ENCODE measurements at places on chromosomes 12 and 14.

DNA sequence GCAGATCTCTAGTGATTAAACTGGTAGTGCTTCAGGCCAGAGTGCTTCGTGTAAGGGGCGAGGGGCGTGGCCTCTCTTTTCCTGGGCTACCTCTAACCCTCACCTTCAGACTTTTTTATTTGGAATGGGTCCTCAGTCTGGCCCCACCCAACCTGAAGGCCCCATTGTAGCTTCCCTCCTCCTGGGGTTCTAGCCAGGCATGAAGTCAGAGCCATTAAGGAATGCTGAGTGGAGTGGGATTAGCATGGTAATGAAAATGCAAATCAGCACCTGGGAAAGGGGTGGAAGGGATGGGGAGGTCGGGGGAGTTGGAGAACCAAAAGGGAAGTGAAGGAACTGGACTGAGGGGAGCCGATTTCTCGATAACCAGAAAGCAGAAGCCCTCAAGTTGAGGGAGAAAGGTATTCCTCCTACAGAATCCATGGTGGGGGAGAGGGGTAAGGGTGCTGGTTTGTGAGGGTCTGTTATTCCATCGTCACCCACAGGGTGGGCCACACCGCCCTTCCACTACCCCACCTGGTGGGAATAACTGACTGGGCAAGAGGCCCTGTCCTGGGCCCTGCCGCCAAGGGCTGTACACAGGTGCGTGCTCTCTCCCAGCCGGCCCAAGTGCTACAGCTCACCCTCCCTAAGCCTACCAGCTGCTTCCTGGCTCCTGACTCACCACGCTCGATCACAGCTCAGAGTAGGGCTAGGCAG, 14.1 kb downstream of the ZFHX2 start:
- no peak for DNase-seq

GRCh38 chr12:22110176-22110575, 64.2 kb downstream of the CMAS start:
- DNase-seq, result no peak

- no peak for DNase-seq
Measured at GRCh38 chr12:75998292-75999063, 33.1 kb downstream of the PHLDA1 start.

GRCh38 chr14:32667791-32668190, 270.9 kb upstream of the NPAS3 start:
- no peak for DNase-seq

- DNase-seq, result peak; percentile 82
Measured at GRCh38 chr12:27821259-27821973, 41.4 kb upstream of the MANSC4 start.

GRCh38 chr14:75848167-75848913, 133.5 kb downstream of the TGFB3 start:
- DNase-seq, result no peak

DNA sequence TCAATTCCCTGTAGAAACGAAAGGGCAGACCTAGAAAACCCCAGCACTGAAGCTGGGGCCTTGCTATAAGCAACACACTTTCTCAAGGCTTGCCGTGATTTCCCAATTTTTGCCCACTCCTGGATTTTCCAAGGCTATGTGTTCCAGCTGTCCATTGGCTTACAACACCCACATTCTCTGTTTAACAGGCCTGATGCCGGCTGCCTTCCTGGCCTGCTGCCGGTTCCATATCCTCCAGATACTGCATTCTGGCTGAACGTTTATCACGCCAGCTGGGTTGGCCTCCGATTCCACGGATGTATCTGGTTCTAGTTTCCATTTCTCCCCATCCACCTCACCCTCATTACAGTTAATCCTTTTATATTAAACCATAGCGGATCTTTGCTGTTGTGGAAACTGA, 2.0 kb upstream of the PCNX1 start:
- DNase-seq, result no peak

DNA sequence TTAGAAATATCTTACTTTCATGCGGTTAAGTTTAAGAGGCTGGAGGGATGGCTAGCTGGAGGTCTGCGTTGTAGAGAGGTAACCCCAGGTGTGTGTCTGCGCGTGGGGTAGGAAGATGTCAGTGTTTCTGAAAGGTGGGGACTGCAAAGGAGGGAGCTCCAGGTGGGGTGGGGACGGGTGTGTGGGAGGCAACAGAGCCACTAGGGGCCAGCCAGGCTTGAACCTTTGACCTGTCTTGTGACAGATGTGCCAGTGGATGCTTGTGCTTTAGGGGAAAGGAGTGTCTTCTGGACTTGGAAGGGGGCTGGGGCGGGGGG, 841 bp downstream of the GLI1 start:
- no peak for DNase-seq

DNA sequence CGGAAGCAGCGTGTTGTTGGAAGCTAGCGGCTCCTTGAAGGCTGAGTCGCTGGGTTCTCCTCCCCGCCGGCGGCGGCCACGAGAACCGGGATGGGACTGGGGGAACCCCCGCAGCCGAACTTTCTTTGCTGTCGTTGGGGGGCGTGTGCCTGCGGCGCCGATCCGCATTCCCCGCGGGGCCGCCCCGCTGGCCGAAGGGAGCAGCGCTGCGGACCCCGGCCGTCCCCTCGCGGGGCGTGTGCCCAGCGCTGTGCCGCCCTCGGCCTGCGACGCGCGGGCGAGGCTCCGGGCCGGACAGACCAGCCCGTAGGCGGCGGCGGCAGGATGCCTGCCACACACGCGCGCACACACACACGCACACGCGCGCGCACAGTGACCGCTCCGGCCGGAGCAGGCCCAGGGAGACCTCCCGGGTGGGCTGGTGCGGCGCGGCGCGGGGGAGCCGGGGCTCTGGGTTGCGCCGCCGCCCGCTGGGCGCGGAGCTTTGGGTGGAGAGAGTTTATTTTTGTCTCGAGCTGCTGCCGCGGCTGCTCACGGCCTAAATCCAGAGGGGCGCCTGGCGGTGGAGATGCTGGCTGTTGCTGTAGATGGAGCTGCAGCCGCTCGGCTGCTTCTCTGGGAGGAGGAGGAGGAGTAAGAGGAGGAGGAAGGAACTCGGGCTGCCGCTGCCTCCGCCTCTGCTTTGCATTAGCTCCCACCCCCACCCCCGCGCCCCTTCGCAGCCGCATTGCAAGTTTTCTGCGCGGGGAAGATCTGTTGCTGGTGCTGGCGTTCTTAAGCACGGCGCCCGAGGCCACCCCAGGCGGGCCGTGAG, at the start of gene SAMD4A:
TSS of gene SAMD4A (plus strand) at position 719 of the 814 bp plus-strand sequence. CDS start 789 bp downstream, outside the sequence.
- DNase-seq, result peak; percentile 77

DNA sequence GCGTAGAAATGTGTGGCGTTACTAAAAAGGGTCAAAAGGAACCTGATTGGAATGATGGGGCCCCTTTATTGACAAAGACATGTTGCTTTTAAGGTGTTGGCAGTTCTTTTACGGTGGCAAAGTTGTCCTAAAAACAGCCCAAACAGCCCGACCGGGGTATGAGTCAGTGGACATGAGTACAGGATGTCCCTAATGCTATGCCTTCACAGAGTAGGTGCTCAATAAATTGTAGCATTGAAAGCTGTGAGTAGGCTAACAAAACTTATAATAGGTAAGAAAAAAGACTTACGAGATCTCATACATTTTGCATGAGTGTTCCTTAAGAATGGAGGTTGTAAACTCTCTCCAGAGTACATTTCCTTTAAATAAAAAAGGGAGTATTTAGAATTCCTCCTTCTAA, 2.6 kb downstream of the ELK3 start:
- no peak for DNase-seq

DNA sequence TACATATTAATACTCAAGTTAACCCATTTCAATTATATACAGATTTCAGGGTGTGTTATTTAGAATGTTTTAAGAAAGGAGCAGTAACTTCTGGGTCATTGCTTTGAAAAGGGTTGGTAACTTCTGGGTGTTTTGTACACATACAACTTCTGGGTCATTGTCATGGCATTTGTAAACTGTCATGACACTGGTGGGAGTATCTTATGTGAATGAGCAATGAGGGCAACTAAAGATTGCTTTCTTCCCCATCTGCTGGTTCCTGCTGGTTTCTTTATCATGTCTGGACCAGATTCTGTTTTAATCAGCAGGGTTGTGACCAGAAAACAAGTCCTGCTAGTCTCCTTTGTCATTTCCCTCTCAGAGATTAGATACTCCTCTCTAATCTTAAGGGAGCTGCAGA, 713.3 kb downstream of the LRFN5 start:
- DNase-seq, result peak; percentile 61

GRCh38 chr12:1939801-1940607, 21.6 kb upstream of the CACNA2D4 start:
- DNase-seq, result peak; percentile 90

- DNase-seq, result peak; percentile 93
Measured at GRCh38 chr12:4148418-4149056, 125.0 kb upstream of the CCND2 start.

GRCh38 chr12:18382236-18382885, 121.0 kb downstream of the PIK3C2G start:
- DNase-seq, result no peak

GRCh38 chr14:103909531-103910261, 18.6 kb upstream of the TDRD9 start:
- DNase-seq, result no peak

DNA sequence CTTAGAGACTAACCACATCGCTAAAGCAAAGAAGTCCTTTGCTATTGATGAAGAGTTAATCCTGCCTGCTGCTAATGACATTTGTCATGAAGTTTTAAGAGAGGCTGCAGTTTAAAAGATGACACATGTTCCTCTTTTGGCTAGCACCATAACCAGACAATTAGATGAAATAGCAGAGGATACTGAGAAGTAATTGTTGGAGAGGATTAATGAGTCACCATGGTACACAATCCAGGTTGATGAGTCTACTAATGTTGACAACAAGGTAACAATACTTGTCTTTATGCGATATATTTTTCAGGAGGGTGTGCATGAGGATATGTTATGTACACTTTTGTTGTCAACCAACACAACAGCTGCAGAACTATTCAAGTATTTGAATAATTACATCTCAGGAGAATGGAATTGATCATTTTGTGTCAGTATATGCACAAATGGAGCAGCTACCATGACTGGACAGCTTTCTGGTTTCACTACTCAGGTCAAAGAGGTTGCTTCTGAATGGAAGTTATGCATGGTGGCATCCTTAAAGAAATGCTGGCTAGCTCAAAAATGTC, 56.7 kb downstream of the LRRIQ1 start:
- DNase-seq, result no peak

DNA sequence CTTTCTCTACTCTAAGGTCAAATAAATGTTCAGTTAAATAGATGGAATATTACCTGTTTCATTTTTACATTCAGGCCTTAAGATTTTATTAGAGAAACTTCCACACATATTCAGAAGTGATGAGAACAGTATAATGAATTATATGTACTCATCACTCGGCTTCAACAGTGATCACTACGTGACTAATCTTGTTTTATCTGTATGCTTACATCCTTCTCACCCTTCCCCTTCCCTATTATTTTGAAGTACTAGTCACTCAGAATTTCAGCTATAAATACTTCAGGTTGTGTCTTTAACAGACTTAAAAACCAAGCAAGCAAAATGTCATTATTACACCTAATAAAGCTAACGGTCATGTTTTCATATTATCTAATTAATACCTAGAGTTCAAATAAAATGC, 34.9 kb downstream of the ETV6 start:
- DNase-seq, result peak; percentile 66
